NAMALWA (cell line): ENCODE measurements at places on chromosomes 16 and 17.

DNA sequence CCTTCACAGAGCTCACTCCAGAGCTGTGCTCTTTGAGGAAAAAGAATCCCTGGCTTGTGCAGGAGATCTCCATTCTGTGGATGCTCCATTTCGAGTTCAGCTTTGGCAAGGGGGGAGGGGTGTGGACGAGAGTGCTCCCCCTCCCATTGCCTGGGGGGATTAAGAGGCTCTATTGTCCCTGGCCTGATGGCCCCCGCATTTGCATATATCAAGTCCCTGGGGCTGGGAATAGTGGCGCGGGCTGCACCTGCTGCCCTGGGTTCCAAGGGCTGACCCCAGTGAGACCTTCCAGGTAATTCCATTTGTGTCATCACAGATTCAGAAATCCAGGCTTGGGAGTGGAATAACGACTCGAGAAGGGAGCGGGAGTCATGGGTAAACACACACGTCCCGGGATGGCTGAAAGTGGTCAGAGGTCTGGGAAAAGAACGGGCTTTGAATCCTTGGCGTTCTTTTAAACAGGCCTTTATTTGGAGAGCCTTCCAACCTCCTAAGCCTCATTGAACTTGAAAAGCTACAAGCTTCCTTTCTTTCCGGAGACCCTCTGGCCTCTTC, 479.3 kb downstream of the HS3ST3B1 start:
- DNase-seq: no peak

DNA sequence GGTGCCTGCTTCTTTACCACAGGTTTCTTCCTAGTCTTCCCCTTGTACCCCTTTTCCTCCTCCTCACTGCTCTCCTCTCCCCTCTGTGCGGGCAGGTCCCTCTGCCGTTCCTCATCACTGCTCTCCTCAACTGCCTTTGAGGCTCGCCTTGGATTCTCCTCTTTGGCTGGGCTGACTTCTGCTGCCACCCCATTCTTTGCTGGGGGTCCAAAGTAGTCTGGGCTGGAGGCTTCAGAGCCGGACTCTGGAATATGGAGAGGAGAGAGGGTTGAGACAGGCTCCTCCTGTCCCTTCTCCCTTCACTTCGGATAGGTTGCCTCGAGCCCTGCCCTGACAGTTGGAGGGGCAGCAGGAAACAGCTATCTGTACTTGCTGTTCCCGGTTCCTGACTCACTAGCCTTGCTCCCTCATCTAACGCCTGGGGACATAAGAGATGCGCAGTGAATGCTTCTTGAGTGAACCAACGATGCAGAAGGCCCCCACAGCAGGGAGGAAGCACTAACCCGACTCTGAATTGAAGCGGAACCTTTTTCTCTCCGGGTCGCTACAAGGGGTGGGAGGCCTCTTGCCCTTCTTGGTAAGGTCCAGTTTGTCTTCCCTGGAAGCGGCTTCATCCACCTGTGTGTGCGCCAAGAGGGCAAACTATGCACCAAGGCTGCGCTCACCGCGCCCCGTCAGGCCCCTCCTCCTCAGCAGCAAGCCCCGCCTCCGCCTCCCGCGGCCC, 655 bp downstream of the HIRIP3 start:
- DNase-seq: no peak

- no peak for DNase-seq
Measured at GRCh38 chr17:42404326-42405055, 16.2 kb upstream of the STAT3 start.

GRCh38 chr16:55418586-55418985, 60.4 kb upstream of the MMP2 start:
- DNase-seq: no peak

DNA sequence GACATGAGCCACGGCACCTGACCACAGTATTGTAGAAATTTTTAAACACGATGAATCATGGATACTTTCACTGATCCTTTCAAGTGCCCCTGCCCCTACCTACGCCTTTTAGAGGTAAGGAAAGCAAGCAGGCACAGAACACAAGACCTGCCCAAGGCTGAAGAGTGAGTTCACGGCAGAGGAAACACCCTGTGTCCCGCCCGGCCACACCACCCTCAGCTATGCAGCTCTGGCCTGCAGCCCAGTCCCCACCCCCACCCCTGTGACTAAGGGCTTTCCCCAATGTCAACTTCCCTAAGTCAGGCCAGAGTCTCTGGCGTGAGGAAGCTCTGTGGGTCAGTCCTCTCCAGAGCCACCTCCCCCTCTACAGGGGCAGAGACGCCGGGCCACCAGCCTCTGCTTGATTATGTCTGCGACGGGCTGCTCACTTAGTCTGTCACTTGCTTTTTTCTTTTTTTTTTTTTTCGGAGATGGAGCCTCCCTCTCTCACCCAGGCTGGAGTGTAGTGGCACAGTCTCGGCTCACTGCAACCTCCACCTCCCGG, 8.4 kb downstream of the SLC16A5 start:
- DNase-seq: no peak
